ENCODE measurements at places on chromosomes 12 and 14.
A peak's percentile ranks its signal among the peaks of the same experiment; 100 is the strongest.

- peak; percentile 57 for DNase-seq
These were observed 100.9 kb upstream of the CCDC91 start for GRCh38 chr12:28089338-28089737.

DNA sequence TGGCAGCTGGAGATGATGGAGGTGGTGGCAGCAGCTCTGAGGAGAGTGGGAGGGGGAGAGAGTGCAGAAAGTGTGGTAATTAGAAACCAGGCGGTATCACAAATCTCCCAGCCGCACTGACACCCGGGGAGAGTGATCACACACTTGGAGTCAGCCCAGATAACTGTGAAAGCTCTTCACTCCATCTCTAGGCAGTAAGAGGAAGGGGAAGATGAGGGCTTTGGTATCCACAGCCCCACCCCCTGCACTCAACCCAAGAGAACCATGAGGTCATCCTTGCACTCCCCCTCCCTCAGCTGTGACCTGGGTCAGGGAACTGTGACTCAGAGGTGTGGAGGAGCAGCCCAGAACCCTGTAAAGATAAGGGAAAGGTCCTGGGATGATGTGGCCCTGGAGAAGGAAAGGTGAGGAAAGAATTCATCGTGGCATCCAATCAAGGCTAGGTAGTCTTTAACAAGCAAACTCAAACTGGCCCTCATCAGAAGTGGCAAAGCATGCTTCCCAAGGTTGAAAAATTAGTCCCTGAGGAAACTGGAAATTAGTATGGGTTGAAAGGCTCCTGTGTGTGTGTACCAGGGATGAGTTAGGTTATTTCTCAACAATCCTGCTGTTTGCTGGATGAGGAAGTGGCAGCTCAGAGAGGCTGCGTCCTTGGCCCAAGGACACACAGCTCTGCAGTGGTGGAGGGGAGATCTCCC lies 111.0 kb upstream of the LHX5 start:
- DNase-seq = no peak

- DNase-seq = peak; percentile 70
These were observed 396.8 kb upstream of the DDHD1 start for GRCh38 chr14:53549956-53550355.

DNA sequence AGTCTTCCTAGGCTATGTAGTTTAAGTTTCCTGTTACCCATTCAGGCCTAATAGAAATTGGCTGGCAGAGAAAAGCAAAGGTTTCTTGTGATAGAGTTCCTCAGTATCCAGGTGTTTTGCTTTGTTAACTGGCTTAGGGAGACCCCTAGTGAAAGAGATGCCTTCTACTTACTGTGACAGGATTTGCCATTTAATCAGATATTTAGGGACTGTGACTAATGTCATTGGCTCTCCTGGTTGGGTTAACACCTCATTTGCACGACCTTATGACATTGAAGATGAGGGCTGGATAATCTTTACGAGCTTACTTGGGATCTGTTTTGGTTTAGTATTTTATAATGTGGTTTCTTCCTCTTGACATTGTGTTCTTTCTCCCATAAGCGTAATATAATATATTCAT lies 5.8 kb downstream of the MON2 start:
- no peak for DNase-seq

DNA sequence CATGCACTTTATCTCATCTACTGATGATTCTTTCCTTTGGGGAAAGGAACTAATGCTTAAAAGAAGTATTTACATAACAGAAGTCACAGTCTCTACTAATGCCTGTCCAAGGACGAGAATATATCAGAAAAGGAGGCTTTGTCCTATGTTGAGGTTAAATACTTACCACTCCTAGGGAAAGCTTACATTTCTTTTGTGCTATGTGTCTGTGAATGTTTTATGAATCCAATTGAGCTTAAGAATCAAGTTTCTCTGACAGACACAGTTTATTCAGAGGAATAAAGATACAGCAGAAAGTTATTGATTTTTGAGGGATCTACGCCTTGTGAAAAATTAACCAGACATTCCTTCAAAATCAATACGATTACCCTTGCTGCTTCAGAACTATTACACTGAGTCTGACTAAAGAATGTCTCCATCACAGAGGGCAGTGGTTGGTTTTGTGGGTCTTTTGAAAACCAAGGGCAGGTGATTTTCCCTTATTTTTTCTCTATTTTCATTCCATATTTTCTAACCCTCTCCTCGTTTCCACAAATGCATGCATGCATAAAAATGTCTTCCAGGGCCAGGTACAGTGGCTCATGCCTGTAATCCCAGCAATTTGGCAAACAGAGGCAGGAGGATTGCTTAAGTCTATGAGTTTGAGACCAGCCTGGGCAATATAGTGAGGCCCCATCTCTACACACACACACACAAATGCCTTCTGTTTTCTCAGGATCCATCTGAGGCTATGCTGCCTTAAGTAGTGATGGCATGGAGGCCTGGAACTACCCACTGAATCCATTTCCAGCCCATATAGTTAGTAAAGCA lies 1095.1 kb downstream of the GALC start:
- DNase-seq = no peak

DNA sequence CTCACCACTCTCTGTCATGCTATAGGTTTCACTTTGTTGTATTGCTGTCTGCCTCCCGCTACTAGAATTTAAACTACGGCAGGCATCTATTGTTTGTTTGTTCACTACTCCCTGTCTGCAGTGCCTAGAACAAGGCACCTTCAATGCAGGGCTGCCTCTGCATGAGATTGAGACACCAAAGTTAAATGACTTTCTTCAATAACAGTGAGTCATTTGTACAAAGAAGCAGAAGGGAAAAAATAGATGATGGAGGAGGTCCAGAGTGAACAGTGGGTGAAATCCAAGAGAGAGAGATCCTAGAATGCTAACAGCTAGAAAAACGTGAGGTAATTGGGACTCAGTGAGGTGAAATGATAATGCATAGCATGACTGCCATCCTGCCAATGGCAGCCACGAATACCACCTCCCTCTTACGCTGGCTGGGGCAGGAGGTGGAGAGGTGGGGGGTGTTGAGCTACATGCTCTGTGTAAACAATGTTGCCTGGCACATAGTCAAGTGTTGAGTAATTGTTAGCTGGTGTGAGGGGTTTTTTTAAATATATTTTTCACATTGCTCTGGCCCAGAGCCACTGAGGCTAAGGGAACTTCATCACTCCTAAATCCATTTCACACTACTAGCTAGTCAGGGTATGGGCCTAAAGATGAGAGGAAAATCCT lies 367.6 kb downstream of the RPS29 start:
- no peak for DNase-seq

DNA sequence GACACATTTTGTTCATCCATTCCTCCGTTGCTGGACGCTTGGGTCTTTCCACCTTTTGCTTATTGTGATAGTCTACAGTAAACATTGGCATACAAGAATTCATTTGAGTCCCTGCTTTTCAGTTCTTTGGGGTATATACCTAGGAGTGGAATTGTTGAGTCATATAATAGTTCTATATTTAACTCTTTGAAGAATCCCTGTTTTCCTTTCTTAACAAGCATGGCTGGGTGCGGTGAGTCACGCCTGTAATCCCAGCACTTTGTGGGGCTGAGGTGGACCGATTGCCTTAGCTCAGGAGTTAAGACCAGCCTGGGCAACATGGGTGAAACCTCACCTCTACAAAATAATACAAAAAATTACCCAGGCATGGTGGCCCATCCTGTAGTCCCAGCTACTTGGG lies 75.4 kb downstream of the CCDC92 start:
- DNase-seq = no peak

DNA sequence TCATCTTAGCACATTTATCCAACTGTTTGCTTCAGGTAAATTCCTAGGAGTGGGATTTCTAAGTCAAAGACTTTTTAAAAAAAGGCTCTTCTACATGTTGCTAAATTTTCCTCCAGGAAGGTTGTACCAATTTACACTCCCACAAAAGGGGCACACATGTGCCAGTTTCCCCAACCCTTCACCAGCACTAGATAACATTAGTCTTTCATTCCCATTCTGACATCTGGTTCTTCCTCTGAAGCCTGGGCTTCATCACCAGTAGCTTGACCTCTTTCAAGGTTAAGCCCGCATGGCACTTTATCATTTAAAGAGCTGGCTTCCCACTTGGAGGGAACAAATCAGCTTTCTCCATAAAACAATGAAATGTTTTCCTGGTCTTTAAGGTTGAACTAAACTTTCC lies 168.4 kb downstream of the MYRFL start:
- DNase-seq = no peak

GRCh38 chr14:104181761-104182530 lies 43.6 kb downstream of the KIF26A start:
- DNase-seq = peak; percentile 16

- DNase-seq = no peak
These were observed 65.7 kb downstream of the MVK start for GRCh38 chr12:109639151-109639872.

GRCh38 chr12:54217774-54218241 lies 29.0 kb upstream of the SMUG1 start:
- DNase-seq = peak; percentile 23

DNA sequence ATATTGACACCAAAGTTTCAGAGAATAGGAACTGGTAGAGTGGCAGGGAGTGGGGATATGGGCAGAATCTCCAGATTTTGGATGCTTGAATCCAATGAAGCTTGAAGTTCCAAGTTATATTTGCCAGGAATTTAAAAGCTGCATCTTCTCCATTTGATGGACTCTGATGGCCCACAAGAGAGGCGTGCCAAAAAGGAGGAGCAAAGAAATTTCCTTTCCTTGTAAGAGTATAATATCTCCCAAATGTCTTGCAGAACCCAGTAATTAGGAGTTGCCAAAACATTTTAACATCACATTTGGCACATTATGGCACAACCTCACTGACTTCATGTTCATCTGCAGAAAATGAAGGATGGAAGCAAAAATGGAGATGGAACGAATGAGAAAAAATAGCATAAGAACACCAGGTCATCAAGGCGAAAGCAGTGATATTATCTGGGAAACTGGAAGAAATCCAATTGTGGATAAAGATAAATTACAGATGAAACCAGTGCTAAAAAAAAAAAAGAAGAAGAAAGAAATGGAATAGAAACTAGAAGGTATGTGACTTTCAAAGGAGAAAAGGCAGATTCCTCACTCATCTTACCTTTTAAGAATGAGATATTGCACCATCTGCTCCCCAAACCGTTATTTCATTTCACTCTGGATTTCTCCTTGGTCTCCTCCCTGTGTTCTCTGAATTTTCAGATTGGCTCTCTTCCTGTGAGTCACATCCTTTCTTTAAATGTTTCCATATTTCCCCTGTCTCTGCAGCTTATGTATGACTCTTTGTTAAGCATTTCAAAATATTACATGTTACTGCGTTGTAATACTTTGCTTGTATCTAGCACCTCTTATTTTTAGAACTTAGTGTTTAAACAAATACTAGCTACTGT lies 13.5 kb upstream of the FLRT2 start:
- peak; percentile 76 for DNase-seq

GRCh38 chr12:94401326-94401725 lies 58.3 kb downstream of the CEP83 start:
- DNase-seq = no peak

- no peak for DNase-seq
These were observed 7.5 kb downstream of the RESF1 start for GRCh38 chr12:31966558-31967205.

- no peak for DNase-seq
These were observed 20.7 kb downstream of the PLEK2 start for GRCh38 chr14:67391268-67391667.

DNA sequence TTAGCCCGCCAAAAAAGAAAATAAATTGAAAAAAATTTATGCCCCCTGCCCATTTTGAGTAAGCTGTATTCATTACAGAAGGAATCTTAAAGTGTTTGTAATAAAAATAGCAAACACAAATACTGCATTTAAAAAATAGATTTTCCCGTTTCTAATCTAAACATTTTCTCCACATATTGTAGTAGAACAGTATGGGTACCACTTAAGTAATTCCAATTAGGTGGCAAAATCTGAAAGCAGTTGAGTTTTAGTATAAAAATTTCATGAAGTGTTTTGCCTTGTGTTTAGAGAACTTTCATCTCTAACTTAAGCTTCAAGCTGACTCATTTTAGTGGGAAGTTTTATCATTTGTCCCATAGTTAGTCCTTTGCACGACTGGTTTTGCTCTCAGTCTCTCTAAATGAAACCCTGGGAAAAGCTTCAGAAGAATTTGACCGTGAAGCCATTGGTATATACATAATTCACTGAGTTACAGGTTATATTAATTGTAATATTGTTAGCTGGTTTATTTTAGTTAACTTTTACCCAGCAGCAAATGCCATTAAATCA lies 214.6 kb downstream of the ERC1 start:
- peak; percentile 47 for DNase-seq

DNA sequence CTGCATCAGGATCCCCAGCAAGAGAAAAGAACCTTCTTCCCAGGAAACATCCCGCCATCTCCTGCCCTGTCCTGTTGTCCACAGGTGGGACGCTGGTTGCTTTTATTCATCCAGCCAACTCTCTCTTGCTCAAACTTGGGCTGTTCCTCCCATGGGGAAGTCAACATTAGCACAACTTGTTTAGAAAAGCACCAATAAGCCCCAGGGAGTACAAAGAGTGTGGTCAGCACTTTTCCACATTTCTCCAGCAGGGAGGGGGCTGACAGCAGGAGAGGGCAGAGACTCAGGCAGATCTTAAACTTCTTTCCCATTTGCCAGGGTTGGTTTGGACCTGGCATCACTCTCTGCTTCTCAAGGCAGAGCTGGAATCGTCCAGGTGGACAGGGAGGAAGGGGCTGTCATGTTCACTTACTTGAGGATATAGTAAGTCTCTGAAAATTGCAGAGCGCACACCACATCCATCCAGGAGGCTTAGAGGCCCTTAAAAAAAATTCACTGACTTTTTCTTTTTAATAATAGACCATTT lies 74.9 kb downstream of the RBM19 start:
- DNase-seq = no peak

All from lung microvascular endothelial cell (primary cell).